ENCODE measurements at places on chromosomes 2 and 18.

GRCh38 chr2:67057123-67057522 is 340.0 kb upstream of the ETAA1 start:
- no peak for DNase-seq

- no peak for DNase-seq
These were observed 48.5 kb upstream of the EPC2 start for GRCh38 chr2:148596018-148596417.

DNA sequence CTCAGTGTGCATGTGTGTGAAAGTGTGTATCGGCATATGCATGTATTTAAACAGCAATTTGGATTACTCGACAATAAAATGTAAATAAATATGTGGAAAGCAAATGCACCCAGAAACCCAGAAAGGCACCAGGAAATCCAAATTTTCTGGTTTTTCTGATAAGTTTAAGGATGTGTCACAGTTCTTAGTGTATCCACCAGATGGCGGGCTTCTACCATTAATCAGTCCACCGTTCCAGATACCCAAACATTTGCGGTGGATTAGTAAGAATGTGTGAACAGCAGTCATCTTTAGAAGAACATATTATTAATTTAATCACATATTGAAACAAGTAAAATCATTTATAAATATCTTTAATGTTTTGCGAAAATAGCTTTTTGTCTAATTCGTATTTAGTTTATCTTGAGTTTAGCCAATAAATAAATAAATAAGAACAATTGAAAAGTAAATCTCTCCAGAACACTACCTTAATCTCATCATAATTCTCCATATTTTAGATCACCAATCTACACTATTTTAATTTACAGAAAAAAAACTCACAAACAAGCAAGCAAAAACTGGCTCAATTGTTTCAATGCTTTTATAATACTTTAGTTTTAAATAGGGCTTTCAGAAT is 298.9 kb downstream of the DSEL start:
- DNase-seq: peak; percentile 73

- DNase-seq: no peak
These were observed 93.5 kb downstream of the TFCP2L1 start for GRCh38 chr2:121191191-121192170.

DNA sequence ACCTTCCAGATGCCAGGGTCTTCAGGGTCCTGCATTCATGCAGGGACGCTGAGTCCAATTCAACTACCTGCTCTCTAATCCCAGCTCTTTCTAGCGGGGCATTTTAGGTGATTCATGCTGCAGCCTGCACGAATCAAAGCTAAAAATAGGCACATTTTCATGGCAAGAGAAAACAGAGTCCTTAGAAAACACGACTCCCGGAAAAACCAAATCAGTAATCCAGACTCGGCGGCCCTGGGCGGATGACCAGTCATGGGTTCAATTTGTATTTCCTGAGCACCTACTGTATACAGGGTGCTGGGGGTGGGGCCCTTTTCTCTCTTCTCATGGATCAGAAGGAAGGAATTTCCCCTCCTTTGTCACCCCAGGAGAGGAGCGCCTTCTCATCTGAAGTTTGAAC is 64.4 kb downstream of the LONRF2 start:
- DNase-seq: no peak

DNA sequence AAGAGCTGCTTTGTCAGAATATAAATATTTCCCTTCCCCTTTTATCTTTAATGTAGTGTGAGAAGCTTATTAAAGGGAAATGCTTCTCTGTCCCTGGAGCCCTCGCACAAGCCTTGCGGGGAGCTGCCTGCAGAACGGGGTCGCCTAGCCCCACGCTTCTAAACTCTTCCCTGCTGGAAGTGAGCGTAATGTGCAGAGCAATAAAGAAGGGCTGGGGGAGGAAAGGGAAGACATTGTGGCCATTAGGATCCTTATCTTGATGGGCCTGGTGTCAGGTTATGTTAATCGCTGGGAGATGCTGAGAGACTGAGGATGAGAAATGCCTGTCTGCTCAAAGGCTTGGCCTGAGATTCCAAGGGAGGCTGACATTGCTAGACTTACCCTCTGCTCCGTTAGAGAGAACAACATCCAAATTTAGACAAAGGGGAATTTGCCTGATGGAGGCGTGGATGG is 18.9 kb upstream of the FZD7 start:
- DNase-seq: no peak

DNA sequence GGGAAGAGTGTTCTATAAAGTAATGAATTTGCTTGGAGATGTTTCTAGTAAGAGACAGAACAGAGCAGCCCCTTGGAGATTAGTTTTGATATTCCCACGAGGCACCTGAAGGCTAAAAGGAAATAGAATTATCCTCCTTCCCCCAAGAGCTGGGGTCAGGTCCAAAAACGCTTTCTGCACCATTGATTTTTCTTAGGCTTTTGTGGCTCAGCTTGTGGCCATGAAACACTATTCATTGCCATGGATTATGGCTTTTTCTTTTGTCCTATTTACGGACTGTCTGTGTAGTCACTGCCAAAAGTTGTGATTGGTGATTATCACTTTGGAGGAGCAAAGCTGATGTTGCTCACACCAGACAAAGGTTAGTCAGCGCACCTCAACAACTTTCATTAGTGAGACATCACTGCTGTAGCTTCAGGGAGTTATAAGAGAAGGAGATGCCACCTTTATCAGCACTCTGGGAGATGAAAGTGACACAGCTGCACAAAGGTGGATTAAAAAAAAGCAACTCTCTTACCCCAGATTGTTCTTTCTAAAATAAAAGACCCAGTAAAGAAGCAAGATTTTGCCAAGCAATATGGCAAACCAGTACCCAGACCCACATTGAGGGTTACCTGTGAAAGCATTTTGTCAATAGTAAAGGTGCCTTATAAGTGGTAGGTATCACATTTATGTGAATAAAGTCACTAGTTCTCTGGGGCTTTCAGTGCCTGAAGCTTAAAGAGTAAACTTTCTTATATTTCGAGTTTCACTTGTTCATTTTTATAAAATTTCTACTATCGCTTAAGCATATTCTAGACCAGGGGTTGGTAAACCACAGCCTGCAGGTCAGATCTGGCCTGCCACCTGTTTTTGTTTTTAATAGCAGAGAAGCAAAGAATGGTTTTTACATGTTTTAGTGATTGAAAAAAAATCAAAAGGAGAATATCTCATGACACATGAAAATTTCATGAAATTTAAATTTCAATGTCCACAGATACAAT is 10.6 kb downstream of the CXCR4 start:
- DNase-seq: no peak

DNA sequence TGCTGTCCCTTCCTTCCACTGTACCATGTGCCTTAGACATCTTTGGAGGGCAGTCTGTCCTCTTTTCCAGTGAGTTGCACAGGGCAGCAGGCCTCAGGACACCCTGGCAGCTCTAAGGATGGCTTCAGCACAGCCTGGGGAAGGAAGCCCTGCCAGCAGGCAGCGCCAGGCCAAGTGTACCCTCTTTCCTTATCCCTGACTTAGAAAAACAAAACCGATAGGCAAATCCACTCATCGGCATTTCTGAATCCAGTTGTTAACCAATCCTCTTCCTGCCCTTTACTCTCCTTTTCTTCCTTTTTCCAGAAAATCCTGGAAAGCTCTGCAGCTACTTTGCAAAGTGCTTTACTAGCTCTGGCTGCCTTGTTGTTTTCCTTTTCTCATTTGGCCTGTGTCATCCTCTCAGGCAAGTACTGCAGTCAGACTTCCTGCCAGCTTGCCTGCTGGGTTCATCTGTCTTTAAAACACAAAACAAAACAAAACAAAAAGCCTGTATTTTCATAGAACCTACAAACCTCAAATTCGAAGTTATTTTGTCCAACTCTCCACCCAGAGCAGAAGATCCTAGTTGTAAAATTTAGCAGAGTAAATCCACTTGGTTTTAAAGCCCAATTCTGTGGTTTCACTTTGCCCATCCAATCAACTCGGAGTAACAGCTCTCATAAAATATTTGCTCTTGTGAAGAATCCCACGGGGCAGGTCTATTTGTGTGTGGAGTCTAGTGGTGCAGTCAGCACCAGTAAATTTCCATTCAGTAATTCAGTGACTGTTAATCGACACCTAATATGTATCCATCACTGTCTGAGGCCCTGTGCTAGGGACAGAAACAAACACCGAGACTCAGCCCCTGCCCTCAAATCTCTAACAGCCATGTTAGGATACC is 45.2 kb downstream of the PCBP1 start:
- peak; percentile 94 for DNase-seq

GRCh38 chr2:168722592-168722991 is 79.8 kb upstream of the NOSTRIN start:
- DNase-seq: no peak

GRCh38 chr2:102592601-102593000 is 26.8 kb upstream of the SLC9A2 start:
- no peak for DNase-seq

GRCh38 chr2:169072163-169072925 is 3.0 kb downstream of the DHRS9 start:
- DNase-seq: peak; percentile 74

DNA sequence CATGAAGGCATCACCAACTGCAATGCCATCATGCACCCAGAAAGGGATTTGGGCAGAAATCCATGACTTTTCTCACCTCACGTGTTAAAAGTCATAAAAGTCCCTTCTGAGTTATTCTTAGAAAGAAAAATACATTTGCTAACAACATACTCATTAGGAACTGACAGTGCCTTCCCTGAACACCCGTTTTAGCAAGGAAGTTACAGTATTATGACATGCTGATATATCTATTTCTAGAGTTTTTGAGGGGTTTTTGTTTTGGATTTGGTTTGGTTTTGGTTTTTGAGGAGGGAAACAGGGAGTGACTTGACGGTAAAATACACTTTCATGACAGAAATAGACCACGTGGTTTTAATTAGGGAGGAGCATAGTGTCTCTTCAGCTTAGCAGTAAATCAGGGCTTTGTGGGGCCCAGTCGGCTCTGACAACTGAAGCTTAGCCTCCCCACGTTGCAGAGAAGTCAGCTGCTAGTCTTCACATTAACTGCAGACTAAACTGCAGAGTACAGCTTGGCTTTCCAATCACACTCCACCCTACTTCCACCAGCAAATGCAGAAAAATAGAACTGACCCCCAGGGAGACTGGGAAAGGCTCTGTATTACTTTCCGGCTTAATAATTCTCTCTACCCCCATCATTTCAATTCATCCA is 141.4 kb downstream of the FAM124B start:
- no peak for DNase-seq

DNA sequence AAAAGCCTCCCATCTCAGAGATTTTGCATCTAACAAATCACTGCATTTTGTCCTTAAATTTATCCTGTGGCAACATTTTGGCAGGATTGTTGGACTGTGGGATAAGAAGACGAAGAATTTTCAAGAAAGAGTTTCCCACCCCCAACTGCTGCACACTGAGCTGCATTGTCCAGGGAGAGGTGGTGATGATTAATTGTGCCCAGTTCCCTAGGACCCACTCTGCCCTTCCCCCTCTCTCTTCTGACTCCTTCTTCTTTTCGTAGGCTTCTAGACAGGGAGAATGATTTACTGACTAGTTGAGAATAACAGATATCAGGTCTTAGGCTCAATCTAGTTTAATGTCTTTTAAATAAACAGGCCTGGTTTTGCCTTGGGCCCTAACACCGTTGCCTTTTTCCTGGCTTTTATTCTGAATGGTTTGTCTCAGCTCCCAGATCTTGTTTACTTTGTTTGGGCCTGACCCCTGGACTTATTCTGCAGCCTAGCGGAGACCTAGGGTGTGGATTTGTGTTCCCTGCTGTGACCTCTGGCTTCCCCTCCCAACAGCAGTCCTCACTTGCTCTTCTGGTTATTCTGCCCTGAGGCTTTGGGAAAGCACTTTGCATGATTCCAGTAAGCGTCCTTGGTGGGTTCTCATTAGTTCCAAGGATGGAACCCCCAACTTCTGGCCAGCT is 233.3 kb downstream of the INSIG2 start:
- DNase-seq: no peak
